ENCODE measurements at places on chromosomes 4 and X.

DNA sequence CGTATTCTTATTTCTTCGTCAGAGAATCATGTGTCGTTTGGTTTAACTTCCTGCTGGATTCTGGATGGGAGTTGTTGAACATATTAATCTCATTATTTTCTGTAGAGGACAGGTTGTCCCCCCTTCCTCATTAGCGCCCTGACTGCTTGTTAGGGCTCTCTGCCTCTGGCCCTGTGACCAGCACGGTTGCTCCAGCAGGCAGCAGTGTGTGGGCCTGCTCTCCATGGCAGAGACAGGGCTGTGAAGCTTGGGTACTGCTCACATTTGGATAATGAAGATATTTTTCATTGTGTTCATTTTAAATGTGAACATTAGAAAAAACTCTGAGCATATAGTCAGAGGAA is 102.7 kb downstream of the KLHL8 start:
- DNase-seq = no peak

- DNase-seq = no peak
These were observed 64.3 kb downstream of the PDLIM5 start for GRCh38 chr4:94516067-94516466.

DNA sequence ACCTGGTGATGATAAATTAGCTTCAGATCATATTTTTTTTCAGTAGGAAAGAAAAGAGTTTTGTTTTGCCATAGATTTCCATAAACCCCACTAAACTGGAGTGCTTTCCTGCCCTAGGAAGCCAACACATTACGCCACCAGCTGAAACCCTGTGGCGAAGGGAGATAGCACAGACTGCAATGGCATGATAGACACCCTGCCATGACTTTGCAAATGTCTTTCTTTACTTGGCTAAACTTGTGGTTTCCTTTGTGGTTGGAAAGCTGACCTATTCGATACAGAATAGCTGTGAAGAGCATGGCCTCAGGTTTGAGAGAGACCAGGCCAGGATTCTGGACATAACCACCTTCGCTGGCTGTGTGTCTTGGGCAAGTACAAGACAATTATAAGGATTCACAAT is 19.1 kb downstream of the MFAP3L start:
- DNase-seq = no peak

- no peak for DNase-seq
These were observed 124.6 kb downstream of the RRAGB start for GRCh38 chrX:55841962-55842752.

DNA sequence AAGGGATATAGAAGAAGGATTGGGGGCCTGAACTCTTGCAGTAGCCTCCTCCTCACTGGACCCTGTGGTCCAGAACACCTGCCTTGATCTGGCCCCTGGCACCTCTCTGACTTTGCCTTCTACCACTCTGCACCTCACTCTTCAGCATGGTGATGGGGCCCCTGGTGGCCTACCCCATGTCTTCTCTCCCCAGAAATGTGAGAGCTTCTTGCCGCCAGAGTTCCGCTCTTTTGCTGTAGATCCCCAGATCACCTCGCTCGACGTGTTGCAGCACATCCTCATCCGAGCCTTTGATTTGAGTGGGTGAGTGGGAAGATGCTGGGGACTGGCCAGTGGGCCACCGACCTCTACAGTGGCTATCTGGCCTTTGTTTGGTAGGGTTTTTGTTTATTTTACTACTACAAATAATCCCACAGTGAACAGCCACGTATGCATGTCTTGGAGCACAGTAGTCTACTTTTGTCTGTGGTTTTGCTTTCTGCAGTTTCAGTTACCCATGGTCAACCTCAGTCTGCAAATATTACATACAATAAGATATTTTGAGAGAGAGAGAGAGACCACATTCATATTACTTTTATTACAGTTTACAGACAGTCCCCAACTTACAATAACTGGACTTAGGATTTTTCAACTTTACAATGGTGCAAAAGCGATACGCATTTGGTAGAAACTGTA is 1.8 kb downstream of the TBC1D25 start:
- DNase-seq = no peak

Data from CD4-positive, alpha-beta T cell treated with Interleukin-21 for 1 hour (primary cell).